ENCODE measurements at places on chromosomes 2 and 18. TPM values are rescaled to one million over a fixed set of nuclear protein-coding genes. Genes with fewer than 3 reads are reported as not detected.

The IL1F10 gene
- total RNA-seq = not detected

The MYOM1 gene
- 0.12 TPM for total RNA-seq

The ITGB6 gene
- total RNA-seq = 50.4 TPM

The GREB1 gene
- 0.07 TPM for total RNA-seq

The DSC3 gene
- total RNA-seq = 0.14 TPM

The EGR4 gene
- total RNA-seq = 0.07 TPM

The VWC2L gene
- total RNA-seq = not detected

The ERBB4 gene
- 1.4 TPM for total RNA-seq

The CTAGE1 gene
- not detected for total RNA-seq

The AFF3 gene
- total RNA-seq = 0.35 TPM

The NPC1 gene
- total RNA-seq = 69.5 TPM

The ANKRD30B gene
- 0.17 TPM for total RNA-seq

The POTEI gene
- not detected for total RNA-seq

The PLEKHH2 gene
- 4.2 TPM for total RNA-seq

The FOXD4L1 gene
- total RNA-seq = not detected

The ATP8B1 gene
- 14.4 TPM for total RNA-seq

The APLF gene
- total RNA-seq = 2.3 TPM

The RTP5 gene
- total RNA-seq = not detected

The SLC5A6 gene
- total RNA-seq = 51.5 TPM

The RPL37A gene
- total RNA-seq = 2,984 TPM

The PJVK gene
- total RNA-seq = 0.58 TPM

The SPATA3 gene
- not detected for total RNA-seq

The DSG3 gene
- not detected for total RNA-seq

The CAMKMT gene
- 5.4 TPM for total RNA-seq

The TEX44 gene
- total RNA-seq = not detected

The CERKL gene
- 0.40 TPM for total RNA-seq

The LRP1B gene
- 0.12 TPM for total RNA-seq

The POTEJ gene
- not detected for total RNA-seq

The CYBRD1 gene
- total RNA-seq = 2.5 TPM

The GTF3C2 gene
- 61.7 TPM for total RNA-seq

The HOXD12 gene
- total RNA-seq = not detected

The ERICH2 gene
- not detected for total RNA-seq

The TRABD2A gene
- total RNA-seq = 0.58 TPM

The PLB1 gene
- 1.2 TPM for total RNA-seq

The ANKRD30BL gene
- total RNA-seq = not detected

The CYP26B1 gene
- 0.36 TPM for total RNA-seq

All from epithelial cell of proximal tubule (primary cell).